ENCODE measurements at places on chromosomes 11 and 22. TPM values are rescaled to one million over a fixed set of nuclear protein-coding genes. Genes with fewer than 3 reads are reported as not detected.

DNA sequence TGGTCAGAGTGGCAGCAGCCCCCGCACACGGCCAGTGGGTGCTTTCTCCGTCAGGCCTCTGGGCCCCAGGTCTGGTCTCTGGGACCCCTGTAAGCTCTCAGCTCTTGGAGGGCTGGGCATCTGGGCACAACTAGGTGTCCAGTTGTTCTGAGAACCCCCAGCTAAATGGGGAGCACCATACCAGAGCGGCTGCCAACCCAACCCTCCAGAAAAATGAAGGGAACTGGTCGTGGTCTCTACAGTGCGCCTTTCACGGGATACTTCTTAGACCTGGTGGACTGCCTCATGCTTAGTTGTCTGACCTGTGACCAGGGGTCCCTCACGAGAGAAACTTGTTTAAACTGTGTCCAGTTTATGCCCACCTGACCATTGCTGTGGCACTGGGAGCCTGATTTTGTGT, 104.9 kb downstream of the BCR start:
- no peak for DNase-seq
- peaks cover 8% of the 10 kb centered on the region for H3K36me3 ChIP-seq
- H3K27ac ChIP-seq: no peak overlapping the region
- H3K4me1 ChIP-seq: peaks cover 4% of the 10 kb centered on the region

DNA sequence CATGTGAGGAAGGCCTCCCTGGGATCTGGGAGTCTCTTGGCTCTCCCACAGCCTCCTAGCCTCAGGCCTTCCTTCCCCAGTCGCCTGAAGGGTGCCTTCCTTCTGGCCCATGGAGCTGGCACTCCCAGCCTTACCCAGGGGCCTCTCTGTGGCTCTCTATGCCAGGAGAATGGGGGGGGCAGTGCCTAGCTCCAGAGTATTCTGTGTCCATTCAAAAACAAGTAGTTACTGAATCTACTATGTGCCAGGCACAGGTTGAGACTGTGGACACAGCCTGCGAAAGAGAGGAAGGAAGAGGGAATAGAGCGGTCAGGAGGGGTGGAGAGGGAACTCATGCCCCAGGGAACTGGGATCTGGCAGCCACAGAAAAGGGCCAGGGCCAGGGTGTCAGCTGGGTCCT, 2.7 kb upstream of the PLA2G3 start:
- peaks cover 2% of the 10 kb centered on the region for H3K4me1 ChIP-seq
- H3K27ac ChIP-seq: no peak overlapping the region
- H3K4me3 ChIP-seq: no peak overlapping the region
- peaks cover 20% of the 10 kb centered on the region for H3K27me3 ChIP-seq
- H3K36me3 ChIP-seq: no peaks in the 10 kb centered on the region
- DNase-seq: no peak

DNA sequence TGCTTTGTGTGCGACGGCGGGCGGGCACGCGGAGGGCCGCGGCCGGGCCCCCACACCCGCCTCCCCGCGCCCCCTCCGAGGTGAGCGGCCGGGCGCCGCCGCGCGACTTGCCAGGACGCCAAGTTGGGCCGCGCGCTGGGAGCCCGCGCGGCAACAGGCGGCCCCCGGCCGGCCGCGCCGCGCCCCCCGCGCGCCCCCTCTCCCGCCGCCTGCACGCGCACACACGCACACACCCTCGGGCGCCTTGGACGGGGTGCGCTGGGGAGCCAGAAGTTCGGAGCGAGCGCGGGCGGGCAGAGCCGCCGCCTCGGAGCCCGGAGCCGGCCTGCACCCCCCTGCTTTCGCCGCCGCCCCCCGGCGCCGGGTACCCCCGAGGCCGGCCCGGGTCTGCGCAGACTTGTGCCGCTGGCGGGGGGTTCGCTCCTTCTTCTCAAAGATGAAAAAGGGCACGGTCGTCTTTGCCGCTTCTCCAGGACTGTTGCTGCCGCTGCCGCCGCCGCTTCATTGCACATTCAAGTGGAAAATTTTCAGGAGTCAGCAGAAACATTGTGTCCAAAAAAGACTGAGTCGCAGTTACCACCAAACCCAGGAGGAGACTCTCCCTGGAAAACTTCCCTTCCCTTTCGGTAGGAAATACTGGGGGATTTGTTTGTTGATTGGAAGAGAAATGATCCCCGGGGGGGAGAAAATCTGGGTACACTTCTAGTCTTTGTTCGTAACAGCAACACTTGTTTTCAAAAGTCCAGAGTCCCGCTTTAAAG, 895 bp downstream of the TEAD1 start:
- H3K27ac ChIP-seq: peak overlapping the region; percentile 99
- no peaks in the 10 kb centered on the region for H3K36me3 ChIP-seq
- H3K4me1 ChIP-seq: peaks cover 36% of the 10 kb centered on the region
- peak overlapping the region; percentile 95 for H3K4me3 ChIP-seq
- H3K27me3 ChIP-seq: no peaks in the 10 kb centered on the region
- DNase-seq: peak; percentile 27

DNA sequence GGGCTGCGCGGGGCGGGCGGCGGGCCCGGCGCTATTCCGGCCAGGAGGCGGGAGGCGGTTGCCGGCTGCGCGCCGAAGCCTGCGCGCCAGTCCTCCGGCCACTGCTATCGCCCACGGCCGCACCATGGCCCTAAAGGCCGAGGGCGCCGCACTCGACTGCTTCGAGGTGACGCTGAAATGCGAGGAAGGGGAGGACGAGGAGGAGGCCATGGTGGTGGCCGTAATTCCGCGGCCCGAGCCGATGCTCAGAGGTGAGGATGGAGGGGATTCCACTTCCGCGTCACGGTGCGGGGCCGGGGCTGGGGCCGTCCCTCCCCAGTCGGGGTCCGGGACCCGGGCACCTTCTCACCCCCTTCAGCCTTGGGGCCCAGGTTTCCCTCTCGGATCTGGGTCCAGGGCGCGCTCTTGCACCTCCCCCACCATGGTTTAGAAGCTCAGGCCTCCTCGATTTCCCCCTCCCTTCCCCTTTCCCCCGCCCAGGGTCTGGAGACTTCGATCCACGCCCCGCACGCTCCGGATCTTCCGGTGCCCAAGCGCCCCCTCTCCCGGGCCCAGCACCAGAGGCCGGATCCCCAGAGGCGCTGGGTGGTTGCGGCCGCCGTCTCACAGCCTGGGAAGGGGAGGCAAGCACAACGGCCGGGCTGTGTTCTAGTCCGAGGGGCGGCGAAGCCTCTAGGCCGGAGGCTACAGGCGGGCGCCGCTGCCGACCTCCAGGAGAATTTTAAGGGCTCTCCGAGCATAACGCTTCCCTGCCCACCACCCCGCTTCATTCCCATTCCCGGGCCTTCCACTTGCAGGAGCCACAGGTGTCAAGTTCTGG, 517 bp downstream of the SPINDOC start:
- H3K36me3 ChIP-seq: peaks cover 16% of the 10 kb centered on the region
- H3K27ac ChIP-seq: peak overlapping the region; percentile 69
- H3K4me3 ChIP-seq: peak overlapping the region; percentile 85
- peaks cover 13% of the 10 kb centered on the region for H3K27me3 ChIP-seq
- DNase-seq: peak; percentile 28
- peaks cover 19% of the 10 kb centered on the region for H3K4me1 ChIP-seq

DNA sequence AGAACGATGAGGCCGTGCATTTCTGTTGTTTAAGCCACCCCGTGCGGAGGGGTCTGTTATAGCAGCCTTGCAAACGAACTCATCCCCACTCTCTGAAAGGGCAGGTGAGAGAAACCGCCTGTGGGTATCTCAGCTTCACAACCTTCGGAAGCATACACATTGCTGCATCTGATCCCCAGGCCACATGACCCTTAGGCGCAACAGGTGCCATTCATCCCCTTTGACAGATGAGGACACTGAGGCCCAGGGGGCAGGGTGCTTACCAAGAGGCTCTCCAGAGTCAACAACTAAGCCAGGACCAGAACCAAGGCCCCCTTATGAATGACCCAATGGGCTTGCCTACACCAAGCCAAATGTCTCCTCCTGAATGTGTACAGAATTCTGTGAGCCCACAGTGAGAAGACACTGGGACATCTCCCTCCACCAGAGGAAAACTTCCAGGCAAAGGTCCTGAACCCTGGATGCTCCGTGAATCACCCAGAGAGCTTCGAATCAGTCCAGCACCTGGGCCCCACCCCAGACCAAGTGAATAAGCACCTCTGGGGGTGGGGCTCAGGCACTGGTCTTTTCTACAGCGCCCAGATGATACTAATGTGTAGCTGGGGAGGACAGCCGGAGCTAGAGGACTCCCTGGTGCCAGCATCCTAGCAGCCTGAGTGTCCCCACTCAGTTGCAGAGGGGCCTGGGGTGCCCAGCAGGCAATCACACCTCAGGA, 83.2 kb downstream of the BUD13 start:
- no peaks in the 10 kb centered on the region for H3K27me3 ChIP-seq
- H3K4me1 ChIP-seq: peaks cover 22% of the 10 kb centered on the region
- no peak overlapping the region for H3K27ac ChIP-seq
- H3K4me3 ChIP-seq: no peak overlapping the region
- no peak for DNase-seq
- no peaks in the 10 kb centered on the region for H3K36me3 ChIP-seq

GRCh38 chr11:36051235-36052144, 107.6 kb downstream of the LDLRAD3 start:
- no peaks in the 10 kb centered on the region for H3K27me3 ChIP-seq
- peaks cover 1% of the 10 kb centered on the region for H3K4me1 ChIP-seq
- peaks cover 1% of the 10 kb centered on the region for H3K36me3 ChIP-seq
- H3K4me3 ChIP-seq: no peak overlapping the region
- no peak for DNase-seq
- H3K27ac ChIP-seq: no peak overlapping the region

DNA sequence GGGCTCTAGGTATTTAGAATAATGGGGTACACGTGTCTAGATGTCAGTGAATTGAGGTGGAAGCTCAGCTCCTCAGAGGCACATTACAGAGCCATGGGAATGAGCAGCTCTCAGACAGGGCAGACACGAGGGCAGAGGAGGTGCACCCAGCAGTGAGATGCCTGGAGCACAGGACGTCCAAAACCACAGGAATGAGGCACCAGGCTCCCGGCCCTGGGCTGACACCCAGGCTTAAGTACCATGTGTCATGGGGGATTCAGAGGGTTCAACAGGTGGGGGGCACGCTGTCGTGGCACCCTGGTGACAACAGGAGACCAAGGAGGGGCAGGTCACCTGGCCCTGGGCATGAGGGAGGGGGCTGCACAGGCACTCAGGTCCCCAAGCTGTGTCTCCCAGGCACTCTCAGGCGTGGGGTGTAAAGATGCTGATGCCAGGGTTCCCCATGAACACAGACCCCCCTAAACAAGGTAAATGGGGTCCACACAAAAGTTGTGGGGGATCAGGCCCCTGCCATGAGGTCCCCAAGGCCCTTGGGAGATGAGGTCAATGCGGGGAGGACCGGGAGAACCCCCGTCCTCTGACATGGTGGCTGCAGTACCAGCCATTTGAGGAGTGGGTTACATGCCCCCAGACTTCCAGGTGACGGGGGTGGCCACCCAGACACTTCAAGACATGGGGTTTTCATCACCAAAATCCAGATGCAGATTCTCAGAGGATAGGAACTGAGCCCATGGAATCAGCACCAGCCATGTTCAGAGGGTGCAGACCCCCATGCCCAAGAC, 5.6 kb upstream of the SYT8 start:
- peak overlapping the region; percentile 56 for H3K27ac ChIP-seq
- peaks cover 20% of the 10 kb centered on the region for H3K4me1 ChIP-seq
- no peak for DNase-seq

- H3K27ac ChIP-seq: no peak overlapping the region
- no peak overlapping the region for H3K4me3 ChIP-seq
Observed at GRCh38 chr11:46743693-46744339, 24.8 kb downstream of the F2 start.

- no peak overlapping the region for H3K4me3 ChIP-seq
- H3K27me3 ChIP-seq: peaks cover 24% of the 10 kb centered on the region
- DNase-seq: no peak
- no peak overlapping the region for H3K27ac ChIP-seq
Observed at GRCh38 chr22:43882122-43882767, 9.6 kb downstream of the PNPLA5 start.

- no peak for DNase-seq
- H3K36me3 ChIP-seq: peaks cover 5% of the 10 kb centered on the region
- peaks cover 6% of the 10 kb centered on the region for H3K4me1 ChIP-seq
- no peak overlapping the region for H3K4me3 ChIP-seq
- H3K27ac ChIP-seq: no peak overlapping the region
- H3K27me3 ChIP-seq: no peaks in the 10 kb centered on the region
Observed at GRCh38 chr22:24564376-24565058, 8.7 kb downstream of the SNRPD3 start.

DNA sequence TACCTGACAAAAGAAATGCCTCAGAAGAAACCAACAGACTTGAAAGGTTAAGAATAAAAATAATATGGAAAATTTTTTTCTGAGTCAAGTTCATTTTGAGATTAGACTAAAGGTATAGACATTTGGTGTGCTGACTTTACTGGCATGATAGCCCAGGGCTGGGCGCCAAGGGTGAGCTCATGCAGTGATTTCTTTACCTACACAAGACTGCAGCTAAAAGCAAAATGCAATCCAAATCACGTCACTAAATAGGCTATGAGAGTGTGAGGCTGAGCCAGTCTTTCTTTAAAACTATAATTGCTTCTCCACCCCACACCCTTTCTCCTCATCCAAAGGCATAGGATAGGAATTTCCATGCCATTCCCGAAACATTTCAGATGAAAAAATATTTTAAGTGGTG, 196.5 kb downstream of the FAM76B start:
- H3K4me3 ChIP-seq: no peak overlapping the region
- H3K36me3 ChIP-seq: no peaks in the 10 kb centered on the region
- H3K27ac ChIP-seq: no peak overlapping the region

DNA sequence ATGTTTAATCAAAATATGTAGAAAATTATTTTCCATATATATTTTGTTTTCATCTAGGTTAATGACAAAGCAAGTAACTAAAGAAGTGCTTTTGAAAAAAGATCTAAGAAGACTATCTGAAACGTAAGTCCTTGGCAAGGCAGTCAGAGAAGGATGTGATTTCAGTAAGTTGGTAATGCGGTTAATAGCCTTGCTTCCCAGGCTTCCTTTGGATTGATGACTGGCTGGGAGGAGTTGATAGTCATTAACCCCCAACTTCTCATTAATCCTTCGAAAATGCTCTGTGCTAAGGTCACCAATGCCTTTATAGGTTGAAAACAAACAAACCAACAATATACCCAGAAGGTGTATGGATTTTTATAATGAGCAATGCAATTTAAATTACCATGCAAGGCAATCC, 1326.5 kb downstream of the LRRC4C start:
- DNase-seq: no peak
- H3K36me3 ChIP-seq: no peaks in the 10 kb centered on the region
- peaks cover 4% of the 10 kb centered on the region for H3K4me1 ChIP-seq
- no peak overlapping the region for H3K4me3 ChIP-seq

DNA sequence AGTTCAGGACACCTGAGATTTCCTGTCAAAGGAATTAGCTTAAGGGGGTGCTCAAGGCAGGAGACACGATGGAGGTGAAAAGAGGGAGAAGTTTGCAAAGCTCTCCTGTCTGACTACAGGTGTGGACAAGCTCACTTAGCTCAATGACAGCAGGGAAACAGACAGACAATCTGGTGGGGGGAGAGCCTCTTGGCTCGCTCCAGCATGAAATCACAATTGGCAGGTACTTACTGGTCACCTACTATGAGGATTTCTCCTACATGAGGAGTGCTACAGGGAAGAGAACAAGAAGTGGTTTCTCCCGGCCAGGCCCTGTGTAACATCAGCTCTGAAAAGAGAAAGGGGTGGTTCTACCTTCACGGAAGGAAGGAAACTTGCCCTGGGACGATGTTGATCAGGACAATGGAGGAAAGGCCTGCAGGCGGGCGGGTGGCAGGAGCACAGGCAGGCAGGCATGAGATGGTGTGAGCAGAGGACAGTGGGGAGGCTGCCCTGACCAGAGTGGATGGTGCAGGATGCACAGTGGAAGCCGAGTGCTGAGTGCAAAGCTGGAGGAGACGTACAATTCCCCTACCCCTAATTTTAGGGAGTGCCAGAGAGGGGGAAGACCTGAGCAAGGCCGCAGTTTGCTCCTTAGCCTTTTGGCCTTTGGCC, 57.9 kb upstream of the CRTAM start:
- no peak overlapping the region for H3K27ac ChIP-seq
- DNase-seq: no peak

The SNRPD3 gene
- 124 TPM for total RNA-seq

The TIGD3 gene
- 3.0 TPM for total RNA-seq

The GRIA4 gene
- 1.8 TPM for total RNA-seq

The GSTT2 gene
- 0.47 TPM for total RNA-seq

The NPTXR gene
- 4.7 TPM for total RNA-seq

The LMNTD2 gene
- 19.3 TPM for total RNA-seq
